ENCODE measurements at places on chromosomes 11 and 22.

DNA sequence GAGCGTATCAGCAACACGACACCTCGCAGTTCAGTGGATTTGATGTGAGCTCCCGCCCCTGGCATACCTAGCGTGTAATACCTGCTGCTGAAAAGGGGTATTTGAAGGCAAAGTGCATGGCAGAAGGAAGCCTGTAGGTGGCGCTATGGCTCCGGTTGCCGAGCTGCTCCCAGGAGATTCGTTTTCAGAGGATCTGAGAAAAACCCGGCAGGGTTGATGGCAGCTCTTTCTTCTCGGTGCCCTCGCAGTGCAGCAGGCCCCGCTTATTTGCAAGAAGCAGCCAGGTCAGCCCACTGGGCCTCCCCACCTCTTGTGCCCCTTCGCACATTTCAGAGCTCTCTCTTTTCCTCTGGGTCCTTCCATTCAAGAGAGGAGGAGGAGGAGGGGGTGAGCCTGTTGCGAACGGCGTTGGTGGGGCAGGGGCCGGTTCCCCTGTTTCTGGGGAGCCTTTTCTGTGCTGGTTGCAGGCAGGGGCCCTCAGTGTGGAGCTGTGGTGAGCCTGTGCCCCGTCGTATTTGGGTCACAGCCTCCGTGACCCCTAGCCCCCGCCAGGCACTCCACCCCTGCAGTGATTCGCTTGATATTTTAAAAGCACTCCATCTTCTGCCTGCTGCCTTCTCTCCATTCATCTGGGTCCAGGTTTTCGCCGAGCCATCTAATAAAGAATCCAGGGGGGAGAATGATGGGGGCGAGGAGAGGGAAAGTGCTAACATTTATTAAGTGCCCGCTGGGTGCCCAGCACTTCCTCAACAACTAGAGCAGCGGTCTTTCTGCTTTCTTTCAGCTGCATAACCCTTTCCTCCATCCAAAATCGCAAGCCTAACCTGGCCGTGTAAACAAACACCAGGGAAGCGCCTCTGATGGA lies 85.3 kb upstream of the SYT13 start:
- DNase-seq = peak; percentile 48

- no peak for DNase-seq
These were observed 90.6 kb downstream of the TSPAN18 start for GRCh38 chr11:44817207-44817949.

DNA sequence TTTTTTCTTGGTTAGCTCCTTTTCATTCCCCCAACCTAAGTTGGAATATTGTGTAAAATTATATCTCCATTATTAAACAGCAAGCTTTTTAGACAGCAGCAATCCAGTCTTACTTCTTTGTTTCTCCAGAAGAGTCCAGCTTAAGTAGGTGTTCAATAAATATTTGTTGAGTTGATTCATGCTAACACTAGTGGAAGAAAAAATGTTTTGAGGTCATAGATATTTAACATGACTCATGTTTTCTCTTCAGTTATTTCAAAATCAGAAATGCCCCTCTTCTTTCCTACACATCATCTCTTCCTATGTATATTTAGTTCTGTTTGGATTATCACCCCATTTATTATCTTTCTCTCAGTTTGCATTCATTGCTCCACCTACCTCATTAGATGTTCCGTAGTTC lies 20.3 kb downstream of the CCDC83 start:
- DNase-seq = no peak

DNA sequence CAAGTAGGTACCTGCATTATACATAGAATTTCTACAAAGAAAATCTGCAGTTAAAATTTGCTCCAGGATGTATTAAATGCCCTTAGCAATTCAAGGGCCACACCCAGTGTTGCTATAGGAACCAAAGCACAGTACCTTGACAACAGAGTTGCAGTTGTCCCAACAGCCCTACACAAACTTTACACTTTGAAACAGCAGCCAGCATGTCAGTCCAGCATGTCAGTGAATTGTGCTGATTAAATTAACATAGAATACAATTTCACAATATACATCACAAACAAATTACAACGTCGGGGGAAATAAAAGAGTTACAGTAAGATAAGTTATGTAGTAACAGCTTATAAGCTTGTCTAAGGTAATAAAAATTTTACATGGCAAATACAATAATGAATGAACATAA lies 389.2 kb downstream of the SOX6 start:
- no peak for DNase-seq

- no peak for DNase-seq
These were observed 39.6 kb downstream of the TBC1D22A start for GRCh38 chr22:46801826-46802607.

- no peak for DNase-seq
These were observed 309.8 kb upstream of the NCAM1 start for GRCh38 chr11:112651386-112651785.

GRCh38 chr11:132745306-132745705 lies 787.0 kb downstream of the OPCML start:
- no peak for DNase-seq

- DNase-seq = no peak
These were observed 2.4 kb downstream of the PIM3 start for GRCh38 chr22:49962751-49963646.

GRCh38 chr11:96114178-96115064 lies 190.5 kb upstream of the MTMR2 start:
- DNase-seq = no peak

DNA sequence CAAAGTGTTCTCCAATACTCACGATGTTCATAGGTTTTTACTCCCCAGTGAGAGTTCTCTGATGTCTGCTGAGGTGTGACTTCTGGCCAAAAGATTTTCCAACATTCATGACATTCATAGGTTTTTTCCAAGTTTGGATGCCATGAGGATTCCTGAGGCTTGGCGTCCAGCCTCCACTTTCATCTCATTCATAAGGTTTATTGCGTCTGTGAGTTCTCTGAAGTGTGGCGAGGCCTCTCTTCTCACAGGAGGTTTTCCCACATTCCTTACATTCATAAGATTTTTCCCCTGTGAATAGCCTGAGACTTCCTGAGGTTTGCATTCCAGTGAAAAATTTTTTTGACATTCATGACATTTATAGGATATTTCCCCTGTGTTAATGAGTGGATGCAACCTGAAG lies 1014.1 kb downstream of the LRRC4C start:
- no peak for DNase-seq

- no peak for DNase-seq
These were observed 27.8 kb upstream of the FADD start for GRCh38 chr11:70175236-70175698.

- DNase-seq = no peak
These were observed 5.4 kb downstream of the TRABD start for GRCh38 chr22:50190941-50191741.

DNA sequence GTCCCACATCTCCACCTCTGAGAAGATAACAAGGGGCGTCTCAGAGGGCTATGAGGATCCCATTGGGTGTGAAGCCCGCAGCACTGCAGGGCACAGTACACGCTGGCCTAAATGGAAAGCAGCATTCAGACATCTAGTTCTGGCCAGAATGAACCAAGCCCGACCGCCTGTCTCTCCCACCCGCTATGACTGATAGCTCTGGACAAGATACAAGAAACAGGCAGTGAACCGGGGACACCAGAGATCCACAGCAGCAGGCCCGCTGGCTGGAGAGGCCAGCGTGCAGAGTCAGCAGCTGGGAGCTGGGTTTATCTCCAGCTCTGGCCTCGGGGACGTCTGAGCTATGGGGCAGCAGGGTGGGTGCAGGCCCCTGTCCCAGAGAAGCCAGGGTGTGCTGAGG lies 9.6 kb downstream of the CERK start:
- no peak for DNase-seq

- no peak for DNase-seq
These were observed 160.8 kb downstream of the CRYBB2 start for GRCh38 chr22:25380122-25380747.

DNA sequence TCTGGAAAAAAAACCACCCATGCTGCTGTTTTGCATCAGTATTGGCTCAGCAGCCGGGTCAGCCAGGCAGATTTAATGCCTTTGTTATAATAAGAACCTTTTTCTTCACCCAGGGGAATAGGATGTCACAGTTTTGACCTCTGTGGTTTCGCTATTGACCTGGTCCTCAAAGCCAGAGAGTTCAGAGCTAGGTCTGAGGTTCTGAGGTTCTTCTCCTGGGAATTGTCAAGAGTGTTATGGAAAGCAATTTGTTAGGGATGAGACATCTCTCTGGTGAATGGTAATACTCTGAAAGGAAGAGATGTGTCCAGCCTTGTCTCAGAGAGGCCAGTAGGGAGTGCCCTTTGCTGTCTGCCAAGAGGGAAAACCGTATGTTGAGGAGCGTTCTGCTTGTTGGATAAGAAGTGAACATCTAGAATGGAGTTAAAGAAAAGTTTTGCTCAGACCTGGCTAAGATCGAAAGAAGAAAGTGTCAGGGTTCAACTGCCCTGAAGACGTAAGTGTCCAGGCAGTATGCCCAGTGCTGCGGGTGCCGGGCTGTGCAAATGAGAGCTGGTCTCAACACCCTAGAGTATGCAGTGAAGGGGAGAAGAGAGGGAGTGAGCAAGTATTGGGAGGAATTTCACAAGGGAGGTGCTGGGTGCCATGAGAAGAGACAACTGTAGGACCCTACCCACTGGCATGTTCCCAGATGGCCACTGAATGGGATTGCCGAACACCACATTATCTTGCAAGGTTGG lies 150.9 kb upstream of the TTC12 start:
- no peak for DNase-seq

GRCh38 chr11:2963112-2963754 lies 28.9 kb downstream of the NAP1L4 start:
- no peak for DNase-seq
